RPMI7951 (cell line): ENCODE measurements at places on chromosomes 4 and X. TPM values are rescaled to one million over a fixed set of nuclear protein-coding genes. Genes with fewer than 3 reads are reported as not detected.

GRCh38 chr4:158769175-158769921, 522 bp downstream of the FNIP2 start:
- DNase-seq = peak; percentile 20

DNA sequence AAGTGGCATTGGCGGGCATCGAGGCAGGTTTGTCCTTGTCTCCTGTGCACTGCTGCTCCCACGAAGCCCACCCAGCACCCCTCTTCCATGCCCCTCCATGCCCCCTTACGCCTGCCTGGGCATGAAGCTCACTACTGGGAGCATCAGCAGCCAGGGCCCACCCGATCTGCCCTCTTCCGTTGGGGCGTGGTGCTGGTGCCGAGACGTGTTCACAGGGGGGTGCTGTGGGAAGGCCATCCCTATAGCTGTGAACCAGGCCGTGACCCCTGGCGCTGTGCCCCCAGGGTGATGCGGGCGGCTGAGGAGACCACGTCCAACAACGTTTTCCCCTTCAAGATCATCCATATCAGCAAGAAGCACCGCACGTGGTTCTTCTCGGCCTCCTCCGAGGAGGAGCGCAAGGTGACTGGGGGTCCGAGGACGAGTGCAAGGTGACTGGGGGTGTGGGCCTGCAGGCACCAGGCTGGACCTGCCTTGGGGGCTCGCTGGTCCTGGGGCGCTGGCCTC, 19.3 kb upstream of the ADD1 start:
- no peak for DNase-seq

- DNase-seq = no peak
These were observed 1008.1 kb upstream of the TENM3 start for GRCh38 chr4:181234951-181235680.

GRCh38 chrX:17606231-17606630, 131.1 kb upstream of the SCML1 start:
- DNase-seq = no peak

Gene ARSJ
- total RNA-seq = 7.1 and 10.5 TPM in 2 replicates

Gene RS1
- not detected in 2 replicates for total RNA-seq

Gene VSIG4
- not detected in 2 replicates for total RNA-seq
